Stimulated activated CD4-positive, alpha-beta T cell treated with anti-CD3 and anti-CD28 coated beads, Interleukin-2, amount 100 ng/mL, for 24 hours (primary cell): ENCODE measurements at places on chromosomes 6 and 20.

DNA sequence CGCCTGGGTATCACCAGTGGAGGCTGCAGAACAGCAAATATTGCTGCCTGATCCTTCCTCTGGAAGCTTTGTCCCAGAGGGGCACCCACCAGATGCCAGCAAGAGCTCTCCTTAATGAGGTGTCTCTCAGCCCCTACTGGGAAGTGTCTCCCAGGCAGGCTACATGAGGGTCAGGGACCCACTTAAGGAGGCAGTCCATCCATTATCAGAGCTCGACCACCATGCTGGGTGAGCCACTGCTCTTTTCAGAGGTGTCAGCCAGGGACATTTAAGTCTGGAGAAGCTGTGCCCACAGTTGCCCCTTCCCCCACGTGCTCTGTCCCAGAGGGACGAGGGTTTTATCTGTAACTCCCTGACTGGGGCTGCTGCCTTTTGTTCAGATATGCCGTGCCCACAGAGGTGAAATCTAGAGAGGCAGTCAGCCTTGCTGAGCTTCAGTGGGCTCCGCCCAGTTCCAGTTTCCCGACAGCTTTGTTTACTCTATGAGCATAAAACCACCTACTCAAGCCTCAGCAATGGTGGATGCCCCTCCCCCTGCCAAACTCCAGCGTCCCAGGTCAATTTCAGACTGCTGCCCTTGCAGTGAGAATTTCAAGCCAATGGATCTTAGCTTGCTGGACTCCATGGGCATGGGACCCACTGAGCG, 25.9 kb upstream of the AIG1 start:
- DNase-seq = no peak

DNA sequence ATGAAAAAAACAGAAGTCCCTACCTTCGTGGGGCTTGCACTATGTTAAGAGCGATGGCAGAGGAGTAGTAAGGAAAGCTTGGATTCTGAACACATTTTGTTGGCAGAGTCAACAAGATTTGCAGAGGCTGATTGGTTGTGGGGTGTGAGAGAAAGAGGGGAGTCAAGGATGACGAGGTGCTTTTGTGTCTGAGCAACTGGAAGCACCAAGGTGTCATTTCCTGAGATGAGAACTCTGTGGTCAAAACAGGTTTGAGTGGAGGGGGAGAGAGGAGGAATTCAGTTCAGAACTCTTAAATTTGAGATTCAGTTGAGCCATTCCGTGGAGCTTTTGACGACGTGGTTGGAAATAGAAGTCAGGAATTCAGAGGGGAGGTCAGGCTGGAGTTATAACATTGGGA, 3.5 kb downstream of the OCSTAMP start:
- DNase-seq = no peak

DNA sequence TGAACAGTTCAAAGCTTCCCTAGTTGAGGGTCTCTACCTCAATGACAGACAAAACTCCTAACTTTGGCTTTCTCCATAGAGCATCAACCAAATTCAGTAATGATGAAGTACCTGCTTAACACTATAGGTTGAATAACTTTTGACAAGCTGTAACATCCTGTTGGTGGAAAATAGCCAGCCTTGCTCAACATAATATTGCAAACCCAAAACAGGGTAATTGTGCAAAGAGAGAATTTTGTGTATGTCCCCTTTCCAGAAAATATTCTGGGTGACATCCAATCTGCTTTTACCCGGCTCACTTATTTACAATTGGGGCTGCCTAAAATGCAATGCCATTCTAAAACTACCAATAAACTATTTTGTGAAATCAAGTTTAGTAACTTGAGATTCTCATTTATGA, 72.8 kb downstream of the ATXN1 start:
- DNase-seq = no peak

DNA sequence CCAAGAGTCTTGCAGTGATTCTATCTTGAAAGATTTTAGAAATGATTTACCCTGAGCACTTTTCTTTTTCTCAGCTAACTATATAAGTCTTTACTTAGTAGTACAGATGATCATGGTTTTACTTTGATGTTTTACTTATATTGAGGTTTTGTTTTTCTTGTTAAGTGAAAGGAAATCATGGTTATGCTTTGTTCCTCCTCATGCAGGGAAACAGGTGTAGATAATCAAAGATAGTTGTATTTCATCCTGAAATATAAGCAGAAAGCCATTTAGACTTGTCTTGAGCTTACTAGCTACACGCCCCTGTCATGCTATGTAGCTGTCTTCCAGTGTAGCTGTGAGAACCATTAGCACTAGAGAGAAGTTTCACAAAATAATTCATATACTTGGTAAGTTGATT, 113.9 kb downstream of the HIVEP1 start:
- no peak for DNase-seq

- DNase-seq = no peak
Measured at GRCh38 chr6:111176038-111176759, 88.9 kb downstream of the SLC16A10 start.

DNA sequence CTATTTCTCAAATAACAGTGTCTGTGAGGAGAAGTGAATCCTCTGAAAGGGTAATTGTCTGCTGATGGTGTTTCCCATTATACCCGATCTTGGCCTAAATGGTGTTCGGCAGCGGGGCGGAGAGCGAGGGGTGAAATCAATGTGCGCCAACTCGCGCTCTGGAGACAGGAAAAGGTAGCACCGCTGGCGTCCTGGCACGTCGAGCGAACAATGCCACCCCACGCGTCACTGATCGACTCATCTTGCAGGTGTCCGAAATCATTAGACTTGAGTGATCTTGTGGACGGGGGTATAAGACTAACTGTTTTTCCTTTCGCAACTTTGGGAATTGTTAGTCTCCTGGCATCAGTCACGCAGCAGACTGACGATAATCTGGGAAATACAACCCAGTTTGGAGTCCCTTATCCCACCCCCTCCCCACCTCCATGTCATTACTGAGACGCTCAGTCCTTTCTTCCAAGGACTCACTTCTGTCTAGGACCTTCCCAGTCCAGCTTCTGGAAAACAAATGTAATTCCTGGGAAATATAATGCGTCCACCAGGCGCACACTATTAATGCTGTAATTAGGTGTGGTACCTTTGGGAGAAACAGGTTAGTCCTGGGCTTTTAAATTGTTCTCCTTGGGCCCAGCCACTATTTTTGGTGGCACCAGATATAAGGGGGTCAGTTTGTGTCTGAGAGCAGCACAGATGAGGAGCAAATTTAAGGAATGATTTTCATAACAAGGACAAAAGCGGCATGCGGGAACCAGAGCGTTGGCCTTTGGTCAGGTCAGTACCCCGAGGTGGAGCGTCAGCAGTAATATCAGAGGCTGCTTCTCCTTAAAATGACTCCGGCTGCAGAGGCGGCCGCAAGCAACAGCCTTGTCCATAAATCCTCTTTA, 2.3 kb downstream of the LINC00237 start:
- no peak for DNase-seq

- DNase-seq = no peak
Measured at GRCh38 chr6:20056350-20056992, 155.8 kb downstream of the MBOAT1 start.
